ENCODE measurements at places on chromosomes 1 and 21. TPM values are rescaled to one million over a fixed set of nuclear protein-coding genes. Genes with fewer than 3 reads are reported as not detected.

EPHX1 gene
- 163 TPM for total RNA-seq

CLDN17 gene
- total RNA-seq = not detected

MX1 gene
- 87.3 TPM for total RNA-seq

GRCh38 chr1:84581648-84582047, 7.4 kb upstream of the CTBS start:
- DNase-seq = no peak

FMO5 gene
- total RNA-seq = 2.5 TPM

UTS2 gene
- not detected for total RNA-seq

Data from omental fat pad (tissue), 4 donors.